CD4-positive, alpha-beta T cell treated with Interleukin-21 for 1 hour (primary cell): ENCODE measurements at places on chromosomes 6 and 20.
A peak's percentile ranks its signal among the peaks of the same experiment; 100 is the strongest.

DNA sequence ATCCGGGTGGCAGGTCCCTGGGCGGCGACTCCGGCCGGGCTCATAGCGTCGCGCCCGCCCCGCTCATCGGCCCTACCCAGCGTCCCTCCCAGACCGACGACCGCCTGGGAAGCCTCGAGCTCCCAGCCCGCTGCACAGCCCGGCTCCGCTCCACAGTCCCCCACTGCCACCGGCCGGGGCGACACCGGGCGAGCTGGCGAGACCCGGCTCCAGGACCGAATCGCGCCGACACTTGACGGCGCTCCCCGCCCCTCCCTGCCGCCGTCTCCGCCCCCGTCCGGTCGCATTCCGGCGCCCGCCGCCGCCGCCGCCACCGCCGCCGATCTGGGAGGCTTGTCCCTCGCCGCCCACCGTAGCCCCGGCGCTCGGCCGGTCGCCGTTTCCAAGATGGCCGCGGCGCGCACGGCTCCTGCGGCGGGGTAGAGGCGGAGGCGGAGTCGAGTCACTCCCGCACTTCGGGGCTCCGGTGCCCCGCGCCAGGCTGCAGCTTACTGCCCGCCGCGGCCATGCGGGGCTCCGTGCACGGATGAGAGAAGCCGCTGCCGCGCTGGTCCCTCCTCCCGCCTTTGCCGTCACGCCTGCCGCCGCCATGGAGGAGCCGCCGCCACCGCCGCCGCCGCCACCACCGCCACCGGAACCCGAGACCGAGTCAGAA, at the start of gene MAP3K4:
Gene MAP3K4, plus strand, starts transcription at position 364 of the 655 bp plus-strand sequence. Its CDS starts 163 bp downstream, at position 527.
- DNase-seq = peak; percentile 83

DNA sequence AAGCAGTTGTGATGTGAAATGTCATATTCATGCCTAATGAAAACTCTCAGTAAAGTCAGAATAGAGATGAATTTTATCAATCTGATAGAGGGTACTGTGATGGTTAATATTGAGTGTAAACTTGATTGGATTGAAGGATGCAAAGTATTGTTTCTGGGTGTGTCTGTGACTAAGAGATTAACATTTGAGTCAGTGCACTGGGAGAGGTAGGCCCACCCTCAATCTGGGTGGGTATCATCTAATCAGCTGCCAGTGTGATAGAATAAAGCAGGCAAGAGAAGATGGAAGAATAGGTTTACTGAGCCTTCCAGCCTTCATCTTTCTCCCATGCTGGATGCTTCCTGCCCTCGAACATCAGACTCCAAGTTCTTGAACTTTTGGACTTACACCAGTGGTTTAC, 124.3 kb downstream of the CENPW start:
- DNase-seq = no peak

- DNase-seq = no peak
Observed at GRCh38 chr20:45019762-45020123, 53.4 kb downstream of the STK4 start.

- DNase-seq = no peak
Observed at GRCh38 chr6:170089963-170090362, 200.9 kb downstream of the DLL1 start.

DNA sequence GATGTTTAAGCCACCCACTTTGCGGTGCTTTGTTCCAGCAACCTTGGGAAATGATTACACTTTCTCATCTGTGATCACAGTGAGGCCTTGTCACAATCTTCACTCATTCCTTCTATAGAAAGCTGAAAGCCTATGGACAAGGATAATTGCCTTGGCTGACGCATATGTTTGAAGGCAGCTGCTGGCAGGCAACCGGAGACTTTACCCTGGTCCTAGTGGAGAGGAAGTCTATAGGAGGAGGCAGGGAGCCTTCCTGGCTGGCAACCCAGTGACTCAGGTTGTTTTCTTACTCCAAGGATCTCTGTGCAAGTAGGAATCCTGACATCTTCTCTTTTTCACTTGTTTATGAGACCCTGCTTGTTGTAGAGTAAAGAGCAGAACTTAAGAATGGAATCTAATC, 34.1 kb upstream of the ESR1 start:
- DNase-seq = no peak

DNA sequence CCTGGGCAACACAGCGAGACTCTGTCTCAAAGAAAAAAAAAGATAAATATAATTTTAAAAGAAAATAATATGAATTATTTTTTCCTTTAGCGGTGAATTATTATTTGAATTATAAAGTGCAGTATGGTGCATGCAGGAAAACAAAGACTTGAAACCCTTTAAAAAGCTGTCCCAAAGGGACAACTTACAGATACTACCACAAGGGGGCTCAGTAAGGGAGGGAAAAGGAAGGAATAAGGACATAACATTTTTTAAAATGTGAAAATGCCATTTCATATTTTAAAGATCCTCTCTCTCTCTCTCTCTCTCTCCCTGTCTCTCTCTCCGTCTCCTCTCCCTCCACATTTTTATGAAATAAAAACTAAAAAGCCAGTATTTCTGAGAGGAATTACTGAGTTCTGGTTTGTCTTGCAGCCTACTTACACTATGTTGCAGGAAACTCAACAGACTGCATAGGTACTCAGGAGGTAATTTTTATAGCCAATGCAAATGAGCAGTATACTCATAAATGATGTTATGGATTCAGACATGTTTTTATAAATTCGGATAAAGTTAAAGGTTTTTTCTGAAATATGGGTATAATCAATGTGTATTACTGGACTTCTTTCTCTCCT, 455.0 kb upstream of the GJE1 start:
- peak; percentile 43 for DNase-seq

DNA sequence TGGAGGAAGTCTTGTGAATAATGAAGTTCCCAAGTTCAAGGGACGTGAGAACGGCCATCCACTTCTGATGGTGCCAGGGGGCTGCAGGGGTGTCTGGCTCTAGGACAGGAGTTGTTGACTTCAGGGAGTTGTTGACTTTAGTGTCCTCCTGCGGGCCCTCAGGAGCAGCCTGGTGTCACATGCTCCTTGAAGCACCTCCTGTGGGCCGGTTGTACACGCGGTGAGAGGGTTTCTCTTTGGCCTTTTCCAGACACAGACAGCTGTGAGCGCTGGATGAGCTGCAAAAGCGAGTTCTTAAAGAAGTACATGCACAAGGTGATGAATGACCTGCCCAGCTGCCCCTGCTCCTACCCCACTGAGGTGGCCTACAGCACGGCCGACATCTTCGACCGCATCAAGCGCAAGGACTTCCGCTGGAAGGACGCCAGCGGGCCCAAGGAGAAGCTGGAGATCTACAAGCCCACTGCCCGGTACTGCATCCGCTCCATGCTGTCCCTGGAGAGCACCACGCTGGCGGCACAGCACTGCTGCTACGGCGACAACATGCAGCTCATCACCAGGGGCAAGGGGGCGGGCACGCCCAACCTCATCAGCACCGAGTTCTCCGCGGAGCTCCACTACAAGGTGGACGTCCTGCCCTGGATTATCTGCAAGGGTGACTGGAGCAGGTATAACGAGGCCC, 77.8 kb downstream of the ISM1 start:
- no peak for DNase-seq

DNA sequence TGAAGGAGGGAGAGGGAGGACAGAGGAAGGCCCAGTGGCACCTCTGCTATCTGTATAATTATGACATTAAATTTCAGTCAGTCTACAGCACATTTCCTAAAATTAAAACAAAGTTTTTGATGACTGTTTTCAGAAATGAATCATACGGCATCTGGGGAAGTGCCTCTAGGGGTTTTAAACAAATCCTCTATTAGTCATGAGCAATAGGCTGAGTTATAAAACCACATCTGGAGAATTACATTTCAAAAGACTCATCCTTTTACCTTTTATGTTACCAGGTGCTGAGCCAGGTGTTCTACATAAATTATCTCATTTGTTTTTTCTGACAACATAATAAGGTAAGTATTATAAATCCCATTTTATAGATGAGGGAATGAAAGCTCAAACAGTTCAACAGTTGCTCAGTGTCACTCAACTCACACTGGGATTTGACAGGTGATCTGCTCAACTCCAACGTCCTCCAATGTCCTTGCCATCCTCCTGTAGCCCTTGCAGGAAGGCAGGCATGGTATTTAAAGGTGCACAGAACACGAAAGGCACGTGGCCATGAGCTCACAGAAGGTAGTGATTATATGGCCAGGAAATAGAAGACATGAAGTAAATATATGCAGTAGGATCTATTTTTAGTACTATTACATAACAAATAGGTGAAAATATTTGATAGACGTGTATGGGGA, 184.2 kb upstream of the MAN1A1 start:
- no peak for DNase-seq

DNA sequence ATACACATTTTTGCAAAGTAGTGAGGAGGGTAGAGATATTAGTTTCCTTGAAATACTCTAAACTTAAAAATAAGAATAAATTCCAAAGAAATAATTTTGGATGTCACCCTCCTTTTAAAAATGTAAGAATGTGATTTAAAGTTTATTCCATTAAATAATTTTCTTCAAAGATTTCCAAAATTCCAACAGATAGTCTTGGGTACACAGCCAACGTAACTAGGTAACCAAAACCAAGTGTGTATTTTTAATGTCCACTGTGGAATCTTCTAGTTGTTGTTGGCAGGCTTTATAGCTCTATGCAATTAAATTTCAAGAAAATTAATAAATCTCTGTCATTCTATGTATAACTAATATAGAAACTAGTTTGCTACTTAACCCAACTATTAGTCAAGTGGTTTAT, 101.3 kb downstream of the COL21A1 start:
- DNase-seq = no peak

- DNase-seq = no peak
Observed at GRCh38 chr20:4817230-4817671, 95.5 kb downstream of the PRND start.

GRCh38 chr6:137303441-137303840, 84.3 kb upstream of the IFNGR1 start:
- no peak for DNase-seq

- DNase-seq = no peak
Observed at GRCh38 chr20:41440882-41441281, 74.3 kb upstream of the EMILIN3 start.

- DNase-seq = no peak
Observed at GRCh38 chr6:5172897-5173474, 87.8 kb downstream of the LYRM4 start.

GRCh38 chr6:152716322-152716721, 18.6 kb downstream of the MYCT1 start:
- no peak for DNase-seq

DNA sequence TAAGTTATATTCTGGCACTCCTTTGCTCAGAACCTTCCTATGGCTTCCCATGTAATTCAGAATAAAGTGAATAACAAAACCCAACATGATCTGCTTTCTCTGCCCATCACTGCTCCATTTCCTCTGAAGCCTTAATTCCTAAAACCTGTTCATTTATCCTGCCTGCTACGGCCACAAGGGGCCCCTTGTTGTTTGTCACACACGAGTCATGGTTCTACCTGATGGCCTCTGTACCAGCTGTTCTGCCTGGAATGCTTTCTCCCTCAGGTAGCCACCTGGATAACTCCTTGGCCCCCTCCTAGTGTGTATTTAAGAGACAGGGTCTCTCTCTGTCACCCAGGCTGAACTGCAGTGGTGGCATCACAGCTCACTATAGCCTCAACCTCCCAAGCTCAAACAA, 26.8 kb downstream of the ERGIC3 start:
- DNase-seq = no peak

GRCh38 chr6:139550361-139550760, 175.9 kb upstream of the CITED2 start:
- DNase-seq = no peak

DNA sequence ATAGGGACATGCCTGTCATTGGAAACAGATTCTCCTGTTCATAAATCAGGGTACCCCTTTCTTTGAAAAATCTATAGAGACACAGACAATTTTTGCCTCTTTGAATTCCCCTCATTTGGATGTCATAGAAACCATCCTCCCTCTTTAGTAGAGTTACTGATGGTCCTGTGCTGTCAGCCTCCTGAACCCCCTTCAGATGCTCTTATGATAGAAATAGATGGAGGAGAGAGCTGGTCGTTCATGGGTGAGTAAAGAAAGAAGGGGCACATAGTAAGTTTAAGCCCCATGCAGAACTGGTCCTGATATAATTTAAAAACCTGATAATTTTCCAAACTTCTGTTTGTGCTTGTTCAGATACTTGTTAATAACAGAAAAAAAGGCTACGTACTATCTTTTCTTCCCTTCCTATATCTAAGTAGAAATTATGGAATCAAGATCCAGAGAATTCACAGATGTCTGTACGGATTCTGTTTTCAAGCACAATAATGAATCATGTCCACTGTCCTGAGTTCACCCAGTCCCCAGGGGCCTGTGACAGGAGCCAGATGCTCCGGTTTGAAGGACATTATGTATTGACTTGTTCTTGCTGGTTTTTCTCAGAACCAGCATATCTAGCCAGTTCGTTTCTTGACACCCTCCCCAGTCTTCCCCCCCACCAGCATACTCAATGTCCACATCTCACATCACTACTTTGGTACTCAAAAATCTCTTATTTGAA, 78.1 kb downstream of the NCOA7 start:
- DNase-seq = no peak

DNA sequence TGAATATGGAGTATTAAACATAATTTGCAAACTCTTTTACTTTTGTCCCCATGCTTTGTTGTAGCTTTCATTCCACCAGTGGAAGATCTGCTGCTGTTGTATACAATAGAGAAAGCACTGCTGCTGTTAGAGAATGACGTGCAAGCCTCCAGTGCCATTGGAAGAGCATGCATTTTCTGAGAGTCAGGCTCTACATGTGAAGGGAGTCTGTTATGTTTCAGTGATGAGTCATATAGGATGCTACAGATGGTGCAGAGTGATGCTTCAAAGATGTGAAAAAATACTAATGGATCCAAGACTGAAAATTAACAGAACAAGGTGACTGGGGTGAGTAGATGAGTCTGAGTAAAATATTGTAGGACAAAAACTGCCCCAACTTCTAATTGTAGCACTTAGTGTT, 22.4 kb upstream of the BACH2 start:
- no peak for DNase-seq

GRCh38 chr20:7015257-7015656, 247.8 kb downstream of the BMP2 start:
- DNase-seq = no peak

DNA sequence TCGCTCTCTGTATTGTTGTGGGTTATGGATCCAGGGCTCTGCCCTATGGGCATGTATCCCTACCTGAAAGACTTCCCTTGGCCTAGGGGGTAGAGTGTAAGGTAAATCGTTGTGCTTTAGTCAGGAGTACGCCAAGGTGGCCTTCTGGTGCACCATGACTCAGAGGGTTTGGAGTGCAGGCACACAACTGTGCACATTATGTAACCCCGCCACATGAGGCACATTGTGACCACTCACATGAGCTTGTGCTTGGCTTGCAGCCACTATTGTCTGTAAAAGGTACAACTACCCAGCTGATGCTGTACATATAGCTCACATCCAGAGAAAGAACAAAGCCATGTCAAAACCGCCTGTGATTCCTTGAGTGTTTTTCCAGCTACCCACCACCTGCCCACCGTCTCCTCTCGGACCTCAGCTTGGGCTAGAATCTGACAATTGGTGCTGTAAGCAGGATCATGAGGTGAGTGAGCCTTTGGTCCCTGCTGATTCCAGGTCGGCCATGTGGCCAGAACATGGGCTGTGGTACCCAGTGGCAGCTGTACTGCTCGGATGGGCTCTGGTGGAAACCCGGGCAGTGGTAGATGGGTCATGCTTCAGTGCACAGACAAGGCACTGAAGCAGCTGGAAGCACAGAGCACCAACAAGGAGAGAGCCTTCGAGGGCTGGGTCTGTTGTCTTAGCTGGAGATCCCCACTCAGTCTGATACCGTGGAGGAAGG, 33.8 kb downstream of the HDDC2 start:
- no peak for DNase-seq

- no peak for DNase-seq
Observed at GRCh38 chr20:41453010-41453950, 86.7 kb upstream of the EMILIN3 start.
